ENCODE measurements at places on chromosomes 3 and 15.
A peak's percentile ranks its signal among the peaks of the same experiment; 100 is the strongest.

GRCh38 chr3:127105587-127105986 is 87.3 kb upstream of the PRR23E start:
- DNase-seq = no peak

DNA sequence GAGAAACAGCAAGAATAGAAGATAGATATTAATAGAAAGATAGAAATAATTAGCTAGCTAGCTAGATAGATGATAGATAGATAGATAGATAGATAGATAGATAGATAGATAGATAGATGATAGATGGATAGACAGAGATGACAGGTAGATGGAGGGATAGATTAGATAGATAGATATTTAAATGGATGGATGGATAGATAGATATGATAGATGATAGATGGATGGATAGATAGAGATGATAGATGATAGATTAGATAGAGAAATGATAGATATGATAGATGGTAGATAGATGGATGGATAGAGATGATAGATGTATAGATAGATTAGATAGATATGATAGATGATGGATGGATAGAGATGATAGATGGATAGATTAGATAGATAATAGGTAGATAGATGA is 8.3 kb upstream of the ATP10A start:
- DNase-seq = no peak

GRCh38 chr3:16789344-16790120 is 95.2 kb upstream of the PLCL2 start:
- DNase-seq = no peak

DNA sequence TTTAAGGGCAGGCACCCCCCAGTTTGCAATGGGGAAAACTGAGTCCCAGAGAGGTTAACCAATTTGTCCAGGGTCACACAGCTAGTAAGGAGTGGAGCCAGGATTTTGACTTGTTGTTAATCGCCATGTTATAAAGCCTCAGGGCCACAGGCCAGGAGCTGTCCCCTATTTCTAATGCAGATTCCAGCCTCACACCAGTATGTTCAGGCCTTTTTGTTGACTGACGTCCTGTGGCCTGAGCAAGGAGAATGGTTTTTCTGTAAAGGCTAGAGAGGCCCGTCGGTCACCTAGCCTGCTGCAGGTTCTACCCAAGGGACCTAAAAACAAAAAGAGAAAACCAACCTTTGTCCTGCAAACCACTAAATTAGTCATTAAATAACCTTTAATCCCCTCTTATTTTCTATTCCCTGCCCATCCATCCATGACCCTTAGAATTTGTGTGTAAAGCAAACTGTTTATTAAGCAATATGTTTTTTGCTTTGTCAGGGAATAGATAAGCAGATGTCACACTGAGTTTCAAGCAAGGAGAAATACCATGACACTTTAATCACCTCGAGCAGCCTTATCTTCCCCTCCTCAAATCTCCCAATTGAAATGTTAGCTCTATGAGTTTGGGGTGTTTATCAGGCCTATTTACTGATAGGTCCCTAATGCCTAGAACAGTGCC is 14.1 kb downstream of the ACOX2 start:
- DNase-seq = no peak

DNA sequence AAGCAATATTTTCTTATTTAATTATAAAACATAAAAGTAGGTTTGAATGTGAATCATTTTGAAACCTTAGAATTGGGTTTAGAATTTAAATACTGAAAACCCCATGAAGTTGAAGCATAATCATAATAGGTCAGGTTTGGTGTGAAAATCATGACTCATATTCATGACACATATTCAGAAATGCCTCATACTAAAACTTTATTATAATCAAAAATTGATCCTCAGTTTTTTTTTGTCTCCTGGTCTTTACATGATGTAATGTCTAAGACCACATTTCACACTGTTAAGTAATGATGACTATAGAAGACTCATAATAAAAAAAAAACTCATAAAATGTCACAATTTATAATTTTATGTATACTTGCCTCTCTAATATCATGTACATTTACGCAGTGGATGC is 190.4 kb downstream of the FOXP1 start:
- no peak for DNase-seq

GRCh38 chr3:74693251-74693650 is 78.8 kb upstream of the CNTN3 start:
- no peak for DNase-seq

- DNase-seq = no peak
These were observed 950.1 kb downstream of the FHIT start for GRCh38 chr3:60301142-60301541.

- peak; percentile 40 for DNase-seq
These were observed 71.6 kb upstream of the RPL35A start for GRCh38 chr3:197878427-197878826.

DNA sequence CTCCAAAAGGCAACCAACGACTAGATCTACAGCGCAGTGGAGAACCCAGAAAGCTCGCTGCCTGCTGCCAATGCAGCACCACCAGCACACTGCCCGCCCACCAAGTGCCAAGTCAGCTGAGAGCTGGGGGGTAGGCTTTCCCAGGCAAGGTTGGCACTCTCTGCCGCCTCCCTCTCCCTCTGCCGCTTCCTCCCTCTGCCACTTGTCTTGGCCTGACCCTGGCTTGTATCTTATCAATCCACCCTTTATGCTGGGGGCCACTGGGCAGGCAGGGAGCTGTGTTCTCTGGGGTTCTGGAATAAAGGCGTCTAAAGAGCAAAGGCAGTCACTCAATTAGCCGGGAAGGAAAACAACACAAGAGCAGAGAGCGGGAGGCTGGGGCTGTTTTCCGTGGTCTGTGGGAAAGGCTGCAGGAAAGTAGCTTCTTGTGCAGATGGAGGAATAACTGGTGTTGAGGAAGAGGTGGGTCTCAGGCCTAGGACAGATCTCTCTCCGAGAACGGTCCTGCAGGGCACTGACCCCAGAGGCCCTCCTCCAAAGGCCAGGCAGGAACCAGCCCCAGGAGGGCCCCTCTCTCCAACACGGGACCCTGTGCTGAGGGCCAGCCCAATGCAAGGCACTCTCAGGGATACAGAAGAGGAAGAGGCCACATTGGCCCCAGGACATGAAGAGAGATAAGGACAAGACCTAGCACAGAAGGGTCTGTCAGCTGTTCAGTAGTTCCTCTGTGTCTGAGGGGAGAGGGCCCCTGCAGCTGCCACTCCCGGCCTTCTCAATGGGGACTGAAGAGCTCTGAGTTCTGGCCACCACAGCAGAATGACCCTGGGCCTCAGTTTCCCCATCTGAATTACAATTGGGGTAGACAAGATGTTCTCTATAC is 30.8 kb downstream of the ACSBG1 start:
- DNase-seq = no peak

DNA sequence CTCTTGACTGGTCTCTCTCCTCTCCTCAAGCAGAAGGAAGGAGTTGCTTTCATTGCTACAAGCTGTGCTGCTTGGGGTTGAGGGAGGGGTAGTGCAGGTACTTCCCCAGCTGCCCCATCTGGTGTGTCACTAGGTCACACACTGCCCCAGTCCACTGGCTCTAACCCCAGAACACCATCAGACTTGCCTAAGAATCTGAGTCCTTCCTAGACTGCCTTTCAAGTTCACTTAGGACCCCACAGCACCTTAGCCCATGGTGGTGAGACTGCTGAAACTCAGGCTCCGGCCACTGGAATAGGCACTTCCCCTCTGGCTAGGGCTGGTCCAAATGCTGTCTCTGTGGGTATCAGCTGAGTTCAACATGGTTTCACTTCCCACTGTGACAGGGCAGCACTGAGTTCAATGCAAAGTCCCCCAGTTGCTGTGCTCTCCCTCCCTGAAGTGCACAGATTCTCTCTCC is 279.7 kb upstream of the GOLGA6L4 start:
- no peak for DNase-seq

GRCh38 chr3:67704322-67704721 is 49.9 kb upstream of the SUCLG2 start:
- DNase-seq = no peak

DNA sequence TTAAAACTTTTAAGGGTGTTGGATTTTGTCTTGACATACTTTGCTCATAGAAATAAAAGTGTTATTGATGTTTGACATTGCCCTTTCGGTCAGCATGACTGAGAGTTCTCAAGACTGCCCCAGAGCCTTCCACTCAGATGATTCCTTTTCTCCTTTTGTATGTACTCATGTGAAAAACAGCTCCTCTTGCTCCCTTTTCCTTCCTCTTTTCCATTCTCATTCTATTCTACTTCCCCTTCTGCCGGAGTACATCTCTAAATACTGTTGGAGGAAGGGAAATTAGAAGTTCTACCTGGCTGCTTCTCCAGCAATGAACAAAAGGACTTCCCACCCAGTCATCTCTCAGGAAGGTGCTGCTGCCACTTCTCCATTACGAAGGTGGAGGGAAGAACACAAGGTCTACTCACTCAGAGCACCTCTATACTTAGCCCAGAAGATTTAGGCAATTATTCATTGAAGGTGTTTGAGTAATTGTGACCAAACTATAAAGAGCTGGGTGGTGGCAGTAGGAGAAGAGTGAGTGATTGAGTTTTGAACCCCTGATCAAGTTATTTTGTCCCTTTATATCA is 163.8 kb upstream of the MBNL1 start:
- no peak for DNase-seq

- DNase-seq = no peak
These were observed 676.5 kb upstream of the CFAP20DC start for GRCh38 chr3:59726279-59726678.

GRCh38 chr3:121836481-121836880 is 1.5 kb downstream of the EAF2 start:
- DNase-seq = no peak

GRCh38 chr15:91896341-91897055 is 43.0 kb downstream of the SLCO3A1 start:
- no peak for DNase-seq

DNA sequence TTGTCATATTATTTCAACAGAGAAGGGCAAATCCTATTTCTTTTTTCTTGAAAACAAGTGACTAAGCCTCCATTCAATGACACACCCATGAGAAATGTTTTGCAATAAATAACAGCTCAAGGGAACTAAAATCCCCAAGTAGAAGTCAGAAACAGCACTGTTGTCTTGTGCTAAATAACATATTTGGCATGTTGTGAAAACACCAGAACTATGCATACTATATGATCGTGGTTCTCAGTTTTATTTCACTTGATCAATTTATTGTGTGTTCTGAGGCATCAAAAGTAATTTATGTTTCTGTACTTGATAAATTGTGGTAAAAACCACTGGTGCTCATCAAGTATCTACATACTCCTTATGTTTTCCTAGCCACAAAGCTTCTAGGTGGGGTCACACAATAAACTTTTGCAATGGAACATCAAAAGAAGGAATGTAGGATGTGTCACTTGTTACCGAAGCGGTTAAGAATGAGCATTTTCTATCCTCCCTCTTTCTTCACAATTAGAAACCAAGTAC is 691.7 kb upstream of the CBLB start:
- DNase-seq = no peak

- DNase-seq = no peak
These were observed 50.6 kb downstream of the NR2C2 start for GRCh38 chr3:14997941-14998340.

DNA sequence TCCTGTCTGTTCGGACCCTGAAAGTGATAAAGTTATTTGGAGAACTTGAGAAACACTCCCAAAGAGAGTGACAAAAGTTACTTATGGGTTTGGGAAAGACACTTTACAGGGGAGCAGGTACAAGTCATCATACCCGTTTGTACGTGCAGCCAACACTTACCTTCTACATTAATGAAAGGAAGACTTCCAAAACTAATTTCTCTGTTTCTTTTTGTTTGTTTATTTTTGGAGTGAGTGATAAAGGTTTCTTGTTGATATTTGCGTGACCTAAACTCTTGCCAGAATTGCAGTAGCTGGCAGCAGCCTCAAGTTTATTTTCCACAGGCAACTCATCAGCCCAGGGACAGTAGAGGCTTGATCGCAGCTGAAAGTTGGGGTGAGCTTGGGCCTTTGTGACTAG is 8.4 kb downstream of the ABHD2 start:
- DNase-seq = no peak

- no peak for DNase-seq
These were observed 24.4 kb downstream of the ISG20 start for GRCh38 chr15:88663141-88663621.

DNA sequence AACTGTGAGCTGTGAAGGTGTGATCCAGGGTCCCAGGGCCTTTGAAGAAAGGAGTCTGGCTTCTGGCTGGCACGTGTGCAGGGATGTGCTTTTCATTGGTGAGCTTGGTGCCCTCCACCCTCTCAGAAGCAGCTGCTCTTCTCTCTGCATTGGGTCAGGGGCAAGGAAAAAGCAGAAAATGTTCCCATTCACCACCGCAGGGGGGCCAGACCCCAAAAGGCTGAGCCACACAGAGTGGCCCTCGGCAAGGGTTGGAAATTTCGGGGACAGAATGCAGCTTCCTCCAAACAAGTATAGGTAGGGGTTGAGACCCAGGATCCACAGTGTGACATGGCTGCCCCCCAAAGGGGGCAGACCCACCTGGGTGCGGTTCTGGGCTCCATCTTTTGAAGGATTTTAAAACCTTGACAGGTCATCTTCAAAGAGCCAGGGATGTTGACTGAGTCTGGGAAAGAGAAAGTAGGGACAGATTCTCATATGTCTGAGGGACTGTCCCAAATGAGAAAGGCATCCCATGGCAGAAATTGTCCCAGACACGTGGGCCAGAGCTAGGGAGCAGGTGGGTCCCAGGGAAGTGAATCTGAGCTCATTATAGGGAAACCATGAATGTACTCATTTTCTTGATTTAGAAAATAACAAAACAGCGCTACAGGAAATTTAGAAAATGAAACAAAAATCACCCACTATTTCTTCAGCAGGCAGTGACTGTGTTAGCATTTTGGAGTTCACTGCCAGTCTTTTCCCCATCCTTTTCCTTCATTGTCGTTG is 2.7 kb downstream of the CSK start:
- no peak for DNase-seq

DNA sequence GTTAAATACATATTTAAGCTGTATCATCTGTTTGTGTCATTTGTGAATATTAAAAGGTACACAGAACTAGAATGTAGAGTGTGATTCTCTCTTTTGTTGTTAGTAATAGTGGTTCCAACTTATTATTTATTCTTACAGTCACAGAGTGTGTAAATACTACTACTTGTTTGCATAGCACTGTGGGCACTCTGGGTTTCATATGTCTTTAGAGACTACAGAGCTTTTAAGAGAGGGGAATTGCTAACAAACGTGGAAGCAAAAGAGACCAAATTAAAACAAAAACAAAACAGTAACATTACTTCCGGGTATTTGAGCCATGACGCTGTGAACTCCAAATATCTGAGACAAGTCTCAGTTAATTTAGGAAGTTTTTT is 828.0 kb upstream of the DPPA4 start:
- no peak for DNase-seq

All from right hindlimb (tissue), 1 donor.